H1 (cell line): ENCODE measurements at places on chromosomes 4 and X. TPM values are rescaled to one million over a fixed set of nuclear protein-coding genes. Genes with fewer than 3 reads are reported as not detected.

Gene CXorf38
- 3.6 and 3.7 TPM in 2 replicates for polyA plus RNA-seq

Gene NDNF
- 0.50 and 0.70 TPM in 2 replicates for polyA plus RNA-seq

Gene SHROOM2
- polyA plus RNA-seq = 3.4 and 6.0 TPM in 2 replicates

Gene MND1
- polyA plus RNA-seq = 2.8 and 4.4 TPM in 2 replicates
